Mesothelial cell of epicardium (in vitro differentiated cells): ENCODE measurements at places on chromosomes 11 and 22. TPM values are rescaled to one million over a fixed set of nuclear protein-coding genes. Genes with fewer than 3 reads are reported as not detected.

Gene SLC5A12
- 4.5 to 4.7 TPM (median 4.6 TPM) in 3 replicates for total RNA-seq

Gene GGT5
- 2.9 to 4.1 TPM (median 3.6 TPM) in 3 replicates for total RNA-seq

Gene OR52I2
- total RNA-seq: not detected in 3 replicates

Gene GDPD4
- total RNA-seq: not detected in 3 replicates

Gene OR51I1
- total RNA-seq: 0.50 to 0.93 TPM (median 0.63 TPM) in 3 replicates

Gene IGHMBP2
- 28.3 to 29.0 TPM (median 28.5 TPM) in 3 replicates for total RNA-seq

- H3K27me3 ChIP-seq: no peaks in the 10 kb centered on the region
- peaks cover 15% of the 10 kb centered on the region for H3K4me1 ChIP-seq
- H3K36me3 ChIP-seq: peaks cover 3% of the 10 kb centered on the region
- peak overlapping the region; percentile 56 for H3K27ac ChIP-seq
These were observed 6.8 kb downstream of the TOM1 start for GRCh38 chr22:35306350-35306967.

DNA sequence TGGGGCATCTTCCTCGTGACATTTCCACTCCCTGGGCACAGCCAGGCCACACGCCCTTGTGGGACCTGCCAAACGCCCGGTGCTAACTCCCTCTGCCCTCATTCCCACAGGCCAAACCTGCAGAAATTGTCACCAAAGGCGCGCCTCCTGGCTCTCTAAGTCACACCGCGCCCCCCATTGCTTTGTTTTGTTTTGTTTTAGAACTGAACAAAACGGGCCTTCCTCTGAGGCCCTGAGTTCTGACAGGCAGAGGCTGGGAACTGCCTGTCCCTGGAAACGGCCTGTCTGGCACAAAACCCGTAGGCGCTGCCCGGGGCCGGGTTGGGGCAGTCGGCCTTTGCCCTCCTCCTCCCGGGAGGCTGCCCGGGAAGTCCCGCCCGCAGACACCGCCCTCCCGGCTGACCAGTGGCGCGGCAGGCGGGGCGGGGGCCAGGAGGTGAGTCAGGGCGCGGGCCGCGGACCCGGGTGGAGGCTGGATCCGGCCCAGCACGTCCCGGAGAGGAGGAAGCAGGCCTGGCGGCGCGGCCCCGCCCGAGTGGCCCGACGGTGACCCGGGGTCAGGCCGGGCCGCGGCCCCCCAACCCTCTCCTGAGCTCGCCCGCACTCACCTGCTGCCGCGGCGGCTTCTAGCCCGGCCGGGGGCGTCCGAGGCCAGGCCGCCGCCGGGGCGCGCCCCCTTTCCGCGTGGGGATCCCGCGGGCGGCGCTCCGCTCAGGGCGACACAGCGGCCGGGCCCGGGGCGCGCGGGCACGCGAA is 465 bp downstream of the SUN2 start:
- H3K4me1 ChIP-seq: peaks cover 29% of the 10 kb centered on the region
- no peaks in the 10 kb centered on the region for H3K27me3 ChIP-seq
- H3K4me3 ChIP-seq: peak overlapping the region; percentile 79
- peaks cover 9% of the 10 kb centered on the region for H3K36me3 ChIP-seq
- peak overlapping the region; percentile 85 for H3K27ac ChIP-seq

- no peak for DNase-seq
- peak overlapping the region; percentile 86 for H3K27ac ChIP-seq
- no peak overlapping the region for H3K4me3 ChIP-seq
These were observed 147.6 kb downstream of the ME3 start for GRCh38 chr11:86524620-86525352.

DNA sequence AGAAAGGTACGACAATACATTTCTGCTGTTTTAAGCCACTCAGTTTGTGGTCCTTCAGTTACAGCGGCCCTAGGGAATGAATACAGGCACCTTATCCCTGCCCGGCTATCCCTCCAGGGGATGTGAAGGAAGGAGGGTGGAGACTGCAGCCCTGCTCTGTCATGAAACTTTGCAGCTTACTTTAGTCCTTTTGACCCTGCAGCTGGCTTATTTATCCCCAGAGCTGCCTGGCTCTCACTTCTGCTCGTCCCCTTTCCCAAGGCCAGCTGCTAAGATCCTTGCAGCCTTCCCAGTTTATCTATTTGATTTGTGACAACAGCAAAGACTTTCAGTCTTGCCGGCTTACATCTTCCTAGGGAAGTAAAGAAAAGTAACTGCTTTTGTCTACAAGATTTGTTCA is 55.2 kb downstream of the SC5D start:
- peaks cover 3% of the 10 kb centered on the region for H3K27me3 ChIP-seq
- no peaks in the 10 kb centered on the region for H3K36me3 ChIP-seq
- peaks cover 13% of the 10 kb centered on the region for H3K4me1 ChIP-seq
- no peak overlapping the region for H3K4me3 ChIP-seq
- no peak overlapping the region for H3K27ac ChIP-seq
- no peak for DNase-seq

DNA sequence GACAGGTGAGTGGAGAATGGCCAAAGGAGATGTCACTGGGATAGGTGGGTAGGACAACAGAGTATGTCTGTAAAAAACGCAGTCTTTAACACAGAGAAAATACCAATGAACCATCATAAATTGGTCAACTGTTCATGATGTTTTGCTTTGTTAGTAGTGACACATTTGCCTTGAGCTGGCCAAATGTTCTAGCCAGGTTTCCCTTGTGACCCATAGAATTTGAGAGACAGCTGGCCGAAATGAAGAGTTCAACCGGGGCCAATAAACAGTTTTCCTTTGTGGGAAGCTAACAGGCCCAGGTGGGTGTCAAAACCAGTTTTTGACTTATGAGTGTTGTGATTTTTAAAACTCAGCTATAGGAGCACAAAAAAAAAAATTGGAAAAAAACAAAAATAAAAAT is 116.6 kb upstream of the BID start:
- no peaks in the 10 kb centered on the region for H3K4me1 ChIP-seq
- no peaks in the 10 kb centered on the region for H3K27me3 ChIP-seq
- H3K27ac ChIP-seq: no peak overlapping the region

GRCh38 chr22:42179616-42180015 is 49.0 kb upstream of the CYP2D6 start:
- H3K4me1 ChIP-seq: peaks cover 4% of the 10 kb centered on the region
- H3K4me3 ChIP-seq: no peak overlapping the region
- DNase-seq: no peak
- H3K27me3 ChIP-seq: no peaks in the 10 kb centered on the region
- no peak overlapping the region for H3K27ac ChIP-seq

DNA sequence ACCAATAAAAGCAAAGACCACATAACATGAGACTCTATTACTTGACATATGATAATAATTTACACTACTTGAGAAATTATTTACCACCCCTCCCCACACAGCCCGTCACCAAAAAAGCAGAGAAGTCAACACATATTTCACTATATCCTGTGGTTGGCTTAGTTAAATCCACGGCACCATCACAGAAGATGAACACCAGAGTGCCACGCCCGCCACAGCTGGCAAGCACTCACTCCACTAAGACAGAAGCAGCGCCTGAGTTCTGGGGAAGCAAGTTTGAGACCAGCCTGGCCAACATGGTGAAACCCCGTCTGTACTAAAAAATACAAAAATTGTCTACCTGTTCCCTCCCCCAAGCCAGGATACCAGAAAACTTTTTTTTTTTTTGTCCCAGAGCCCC is 53.1 kb downstream of the PACSIN2 start:
- no peaks in the 10 kb centered on the region for H3K27me3 ChIP-seq
- no peak for DNase-seq
- H3K27ac ChIP-seq: peak overlapping the region; percentile 94
- peaks cover 72% of the 10 kb centered on the region for H3K4me1 ChIP-seq

- H3K4me3 ChIP-seq: no peak overlapping the region
- DNase-seq: no peak
- H3K27me3 ChIP-seq: no peaks in the 10 kb centered on the region
- H3K27ac ChIP-seq: no peak overlapping the region
These were observed 42.0 kb upstream of the CXCR5 start for GRCh38 chr11:118841469-118842242.

GRCh38 chr22:32803020-32803737 is 1.7 kb downstream of the TIMP3 start:
- H3K27me3 ChIP-seq: no peaks in the 10 kb centered on the region
- peak overlapping the region; percentile 35 for H3K27ac ChIP-seq
- H3K4me3 ChIP-seq: peak overlapping the region; percentile 85
- H3K36me3 ChIP-seq: no peaks in the 10 kb centered on the region

GRCh38 chr22:43263645-43264514 is 76.9 kb upstream of the TTLL12 start:
- peak overlapping the region; percentile 28 for H3K27ac ChIP-seq
- DNase-seq: peak; percentile 53
- peaks cover 28% of the 10 kb centered on the region for H3K4me1 ChIP-seq
